ENCODE measurements at places on chromosomes 6 and 20.

DNA sequence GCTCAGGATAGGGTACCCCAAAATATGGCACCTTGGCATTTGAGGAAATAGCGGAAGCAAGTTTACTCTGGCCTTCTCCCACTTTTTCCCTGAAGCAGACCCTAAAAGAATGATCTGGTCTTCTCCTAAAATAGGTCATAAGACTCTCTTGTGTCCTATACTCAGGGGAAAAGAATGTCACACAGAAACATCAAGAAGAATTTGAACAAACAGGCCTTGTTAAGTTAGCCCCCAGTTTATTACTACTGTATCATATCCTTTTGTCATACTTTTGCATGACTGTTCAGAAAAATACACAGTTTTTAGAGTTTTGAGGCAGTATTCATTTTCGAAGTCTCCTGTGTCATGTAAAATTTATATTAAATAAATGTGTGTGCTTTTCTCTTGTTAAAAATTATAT lies 12.5 kb downstream of the TAAR2 start:
- no peak for DNase-seq

DNA sequence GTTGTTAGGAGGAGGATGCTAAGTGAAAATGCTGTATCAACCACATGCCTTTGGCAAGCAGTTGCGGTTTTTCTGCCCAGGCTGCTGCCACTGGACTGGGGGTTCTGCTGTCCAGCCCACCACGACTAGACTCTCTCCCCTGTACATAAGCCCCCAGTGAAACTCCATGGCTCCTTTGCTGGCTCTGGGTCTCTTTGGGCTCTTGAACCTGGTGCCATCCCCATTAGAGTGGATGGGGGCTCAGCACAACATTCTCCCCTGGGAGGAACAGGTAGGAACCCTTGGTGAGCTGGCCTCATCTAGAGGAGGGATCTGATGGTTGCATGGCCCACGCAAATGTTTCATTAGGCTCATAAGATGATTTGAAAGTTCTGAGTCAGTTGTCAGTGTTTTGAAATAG lies 204.8 kb upstream of the KCNG1 start:
- DNase-seq = no peak

- no peak for DNase-seq
Observed at GRCh38 chr6:28597924-28598722, 72.4 kb downstream of the GPX5 start.

DNA sequence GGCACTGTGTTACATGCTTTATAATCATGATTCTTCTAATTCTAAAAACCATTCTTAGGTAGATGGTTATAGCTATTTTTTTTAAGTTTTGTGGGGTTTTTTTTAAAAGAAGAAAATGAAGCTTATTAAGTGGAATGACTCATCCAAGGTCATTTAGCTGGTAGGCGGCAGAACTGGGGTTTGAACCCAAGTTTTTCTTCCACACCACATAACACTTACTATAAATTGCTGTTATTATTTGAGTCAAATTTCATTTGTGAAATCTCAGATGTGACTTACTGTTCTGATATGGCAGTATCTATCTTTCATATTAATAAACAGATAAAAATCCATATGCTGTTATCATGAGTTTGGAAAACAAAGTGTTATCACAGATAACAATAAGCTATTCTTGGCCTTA lies 10.4 kb upstream of the COL10A1 start:
- no peak for DNase-seq

GRCh38 chr20:51631011-51631950 lies 88.8 kb upstream of the NFATC2 start:
- peak; percentile 96 for DNase-seq

DNA sequence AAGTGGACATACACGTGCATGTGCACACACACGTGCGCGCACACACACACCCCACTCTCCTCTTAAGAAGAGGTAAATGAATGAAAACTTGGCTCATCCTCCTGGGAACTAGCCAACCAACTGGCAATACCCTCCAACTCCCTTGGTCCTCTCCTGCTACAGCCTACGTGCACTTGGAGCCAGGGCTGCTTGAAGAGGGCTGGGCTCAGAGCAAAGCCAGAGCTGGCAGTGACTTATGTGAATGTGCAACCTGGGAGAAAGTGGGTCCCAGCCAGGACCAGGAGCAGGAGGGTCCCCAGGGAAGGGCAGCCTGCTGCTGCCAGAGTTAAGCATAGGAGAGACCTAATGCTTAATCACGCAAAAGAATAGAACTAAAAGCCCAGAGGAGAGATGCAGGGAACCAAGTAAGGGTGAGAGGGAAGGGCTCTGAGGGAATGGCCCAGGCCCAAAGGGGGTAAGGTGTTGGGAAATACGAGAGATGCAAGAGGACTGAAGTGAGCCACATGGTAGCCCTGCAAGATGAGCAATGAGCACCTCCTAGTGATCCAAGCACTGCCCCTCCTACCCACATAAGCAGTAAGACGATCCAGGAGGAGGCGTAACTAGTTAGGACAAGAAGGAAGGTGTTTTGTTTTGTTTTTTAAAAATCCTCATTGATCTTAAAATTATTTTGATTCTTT lies 24.7 kb downstream of the TRAF3IP2 start:
- DNase-seq = no peak

DNA sequence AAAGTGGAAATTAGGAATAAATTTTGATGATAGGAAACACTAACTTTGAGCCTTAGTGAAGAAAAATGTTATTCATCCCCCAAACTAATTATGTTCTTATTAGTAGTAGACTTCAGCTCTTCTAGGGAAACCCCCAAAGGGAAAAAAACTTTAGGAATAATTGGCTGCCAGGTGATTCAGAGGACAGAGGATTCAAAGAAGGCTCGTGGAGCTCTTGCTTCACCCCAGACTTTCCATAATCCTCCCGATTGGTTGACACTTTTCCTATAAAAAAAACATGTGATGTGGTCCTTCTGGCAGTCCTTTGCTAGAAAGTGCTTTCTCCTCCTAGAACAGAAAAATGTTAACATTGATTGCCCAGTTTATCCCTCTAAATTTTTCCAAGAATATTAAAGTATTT lies 5.6 kb upstream of the CCDC170 start:
- no peak for DNase-seq

- no peak for DNase-seq
Observed at GRCh38 chr6:33433001-33433543, 13.2 kb downstream of the SYNGAP1 start.

- DNase-seq = no peak
Observed at GRCh38 chr20:49187330-49187850, 744 bp downstream of the STAU1 start.

GRCh38 chr20:61950641-61951071 lies 115.0 kb downstream of the TAF4 start:
- no peak for DNase-seq
